Esophagus squamous epithelium (tissue), 5 donors: ENCODE measurements at places on chromosomes 5 and 9.

- no peak for DNase-seq
Measured at GRCh38 chr9:103757062-103757461, 337.0 kb upstream of the SMC2 start.

DNA sequence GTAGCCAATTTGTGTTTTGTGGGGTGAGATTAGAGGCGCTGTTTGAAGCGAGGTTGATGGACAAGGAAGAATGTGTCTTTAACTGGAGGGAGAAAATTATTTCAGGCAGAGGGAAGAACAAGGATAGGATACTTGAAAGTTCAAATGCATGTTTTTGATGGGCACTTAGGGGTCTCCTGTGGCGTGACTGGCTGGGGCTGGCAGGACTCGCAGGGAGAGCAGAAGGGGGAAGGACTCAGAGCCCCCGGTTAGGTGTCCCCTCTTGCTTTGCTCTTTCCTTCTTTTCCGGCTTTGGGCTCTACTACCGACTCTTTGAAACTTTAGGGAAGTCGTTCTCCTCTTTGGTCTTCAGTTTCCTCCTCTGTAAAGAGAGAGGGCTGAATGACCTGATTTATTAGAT is 12.1 kb downstream of the GRAMD2B start:
- DNase-seq: no peak

DNA sequence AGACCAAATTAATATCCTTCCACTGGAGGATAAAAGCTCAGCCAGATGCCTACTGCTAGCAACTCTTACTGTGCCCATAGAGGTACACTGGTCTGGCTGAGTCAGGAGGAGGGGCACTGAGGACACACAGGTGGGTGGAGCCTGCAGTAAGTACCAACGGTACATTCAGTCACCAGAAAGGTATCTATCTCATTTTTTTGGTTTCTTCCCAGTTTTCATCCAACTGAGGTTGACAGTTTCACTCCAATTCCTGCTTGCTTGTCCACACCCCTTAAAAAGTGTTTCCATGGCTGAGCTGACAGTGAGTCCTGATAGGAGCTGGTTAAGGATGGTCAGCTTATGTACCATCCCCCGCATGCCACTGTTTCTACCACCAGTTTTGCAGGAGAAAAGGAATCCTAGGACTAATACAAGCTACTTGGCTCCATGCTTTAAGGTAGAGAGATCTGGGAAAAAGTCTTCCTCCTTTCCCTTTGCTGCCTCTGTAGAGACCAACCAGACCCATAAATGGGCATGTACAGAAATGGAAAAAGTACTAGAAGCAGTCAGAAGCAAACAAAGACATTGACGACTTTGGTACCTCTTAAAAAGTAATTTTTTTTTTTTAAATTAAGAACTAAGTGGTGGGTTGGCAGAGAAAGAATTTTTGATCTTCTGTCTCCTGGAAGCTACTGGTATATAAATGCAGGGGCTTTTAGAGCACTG is 3.2 kb downstream of the ELL2 start:
- no peak for DNase-seq

DNA sequence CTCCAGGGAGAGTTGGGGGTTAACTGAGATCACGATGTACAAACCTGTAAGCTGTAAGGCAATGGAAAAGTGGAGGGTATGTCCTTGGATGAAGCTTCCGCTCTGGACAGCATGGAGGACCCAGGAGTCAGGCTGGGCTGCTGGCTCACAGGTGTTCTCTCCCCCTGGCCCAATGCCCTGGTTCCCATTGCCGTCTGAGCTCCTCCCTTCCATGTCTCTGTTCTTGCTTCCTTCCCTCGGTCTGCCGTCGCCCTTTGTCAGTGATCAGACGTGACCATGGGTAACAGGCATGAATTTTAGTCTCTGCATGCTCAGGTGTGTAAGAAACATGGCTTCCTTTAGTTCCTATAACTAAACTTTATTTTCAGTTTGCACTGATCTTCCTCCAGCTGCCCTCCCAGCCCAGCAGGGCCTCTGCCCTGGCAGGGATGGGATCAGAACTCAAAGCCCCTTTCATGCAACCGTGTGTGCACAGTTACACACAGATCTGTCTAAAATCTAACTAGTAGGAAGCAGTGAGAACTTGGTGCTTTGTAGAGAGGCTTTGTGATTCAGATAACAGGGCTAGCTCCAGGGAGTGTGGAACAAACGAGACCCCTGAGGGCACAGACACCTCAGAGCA is 51.7 kb upstream of the KCNMB1 start:
- DNase-seq: no peak

DNA sequence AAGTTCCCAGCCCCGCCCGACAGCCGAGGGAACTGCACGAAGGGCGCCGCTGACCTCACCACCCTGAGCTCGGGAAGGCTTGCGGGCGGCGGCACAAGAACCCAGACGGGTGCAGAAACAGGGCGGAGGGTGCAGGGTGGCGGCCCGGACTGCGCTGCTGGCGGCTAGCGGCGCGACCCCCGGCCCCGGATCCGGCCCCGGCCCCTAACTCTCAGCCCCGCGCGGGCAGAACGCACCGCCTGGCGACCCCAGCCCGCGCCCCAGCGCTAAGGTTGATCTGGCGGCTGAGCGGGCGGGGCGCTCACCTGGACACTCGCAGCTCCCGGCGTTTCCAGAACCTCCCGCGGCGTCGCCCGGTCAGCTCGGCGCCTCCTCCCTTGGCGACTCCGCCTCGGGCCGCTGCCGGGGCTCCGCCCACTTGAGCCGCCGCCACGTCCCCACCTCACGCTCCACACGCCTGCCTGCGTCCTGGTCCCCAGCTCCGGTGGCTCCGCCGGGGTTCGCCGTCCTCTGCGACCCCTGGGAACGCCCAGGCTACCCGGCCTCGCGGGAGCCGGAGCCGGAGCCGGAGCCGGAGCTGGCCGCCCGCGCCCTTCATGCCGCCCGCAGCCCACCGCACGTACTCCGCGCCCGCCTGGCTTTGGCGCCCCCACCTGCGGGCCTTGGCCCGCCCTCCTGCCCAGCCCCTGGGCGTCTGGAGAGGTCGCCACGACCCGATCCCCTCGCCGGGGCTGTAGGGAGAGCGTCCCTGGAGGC is at the start of gene P4HA2:
Gene P4HA2 (minus strand): TSS at position 369 of the 756 bp plus-strand sequence. CDS start 9,227 bp downstream, outside the sequence.
- no peak for DNase-seq

GRCh38 chr9:68705531-68706362 is 707 bp downstream of the PIP5K1B start:
- no peak for DNase-seq

DNA sequence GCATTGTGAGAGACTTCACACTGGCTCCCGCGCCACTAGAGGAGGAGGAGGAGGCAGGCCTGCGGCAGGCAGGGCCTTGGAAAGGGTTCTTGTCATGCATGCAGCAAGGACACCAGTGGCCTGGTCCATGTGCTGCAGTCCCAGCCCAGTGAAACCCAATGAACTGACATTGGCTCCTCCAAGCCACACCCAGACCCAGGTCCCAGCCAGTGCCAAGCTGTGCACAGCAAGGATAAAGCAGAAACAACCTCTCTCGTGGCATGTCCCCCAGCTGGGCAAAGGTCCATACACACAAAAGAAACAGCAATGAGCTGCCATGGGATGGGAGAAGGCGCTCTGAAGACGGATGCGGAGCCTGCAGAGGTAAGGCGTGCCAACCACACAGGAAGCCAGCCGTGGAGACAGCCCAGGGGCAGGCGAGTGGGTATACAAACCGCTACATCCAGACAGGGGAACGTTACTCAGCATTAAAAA is 89.2 kb downstream of the SEMA4D start:
- no peak for DNase-seq

DNA sequence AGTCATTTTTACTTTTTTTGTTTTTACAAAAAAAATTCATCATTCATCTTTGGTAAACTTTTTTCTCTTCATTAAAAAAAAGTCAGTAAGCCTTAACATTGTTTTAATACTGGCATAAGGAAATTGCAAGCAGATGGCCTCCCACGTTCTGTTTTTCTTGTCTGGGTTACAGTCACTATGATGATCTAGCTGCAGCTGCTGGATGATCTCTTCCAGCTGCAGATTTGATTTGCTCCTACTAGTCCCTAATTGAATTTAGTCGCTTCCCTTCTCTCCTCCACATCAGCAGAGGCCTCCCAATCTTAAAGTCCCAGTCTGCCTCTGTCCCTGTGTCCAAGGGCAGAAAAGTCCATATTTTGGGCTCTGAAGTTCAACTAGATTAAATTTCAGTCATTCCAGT is 106.8 kb upstream of the PTGER4 start:
- no peak for DNase-seq

DNA sequence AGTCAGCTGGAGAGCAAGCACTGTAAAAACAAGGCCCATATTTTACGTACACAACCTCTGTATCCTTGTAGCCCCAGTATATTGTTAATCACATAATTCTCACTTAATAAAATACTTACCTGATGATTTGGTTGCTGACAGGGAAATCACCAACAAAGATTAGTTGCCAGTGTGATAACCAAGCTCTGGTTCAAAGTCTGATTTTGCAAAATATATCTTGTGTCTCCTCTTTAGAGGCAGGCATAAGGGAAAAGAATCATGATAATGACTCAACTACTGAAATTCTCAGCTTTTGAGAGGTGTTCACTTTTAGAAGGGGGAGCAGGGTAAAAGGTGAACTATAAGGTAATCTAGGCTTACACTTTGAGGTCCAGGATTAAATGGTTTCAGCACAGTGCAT is 351.1 kb upstream of the CD180 start:
- no peak for DNase-seq

GRCh38 chr5:161847941-161848391 is at the start of gene GABRA1:
TSS of gene GABRA1 (plus strand) at chr5:161848120. CDS start at chr5:161850811, 2,691 bp downstream.
- DNase-seq: no peak

GRCh38 chr5:81068635-81069034 is 108.5 kb downstream of the RASGRF2 start:
- DNase-seq: no peak

- no peak for DNase-seq
Measured at GRCh38 chr9:4850603-4851310, 58.0 kb downstream of the RCL1 start.

DNA sequence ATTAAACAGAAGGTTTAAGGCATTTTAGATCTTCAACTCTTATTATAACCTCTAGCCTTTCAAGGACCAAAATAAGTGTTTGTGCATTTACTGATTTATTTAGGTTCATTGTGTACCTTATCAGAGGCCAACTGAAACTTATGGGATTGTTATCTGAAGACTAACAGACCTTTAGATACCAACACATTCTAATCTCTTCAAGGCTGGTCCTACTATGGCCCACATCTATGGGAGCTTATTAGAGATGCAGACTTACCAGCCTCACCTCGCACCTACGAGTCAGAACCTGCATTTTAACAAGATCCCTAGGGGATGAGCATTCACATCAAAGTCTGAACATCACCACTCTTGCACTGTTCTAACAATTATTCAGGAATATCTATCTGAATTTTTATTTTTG is 1.9 kb downstream of the IARS1 start:
- DNase-seq: no peak

DNA sequence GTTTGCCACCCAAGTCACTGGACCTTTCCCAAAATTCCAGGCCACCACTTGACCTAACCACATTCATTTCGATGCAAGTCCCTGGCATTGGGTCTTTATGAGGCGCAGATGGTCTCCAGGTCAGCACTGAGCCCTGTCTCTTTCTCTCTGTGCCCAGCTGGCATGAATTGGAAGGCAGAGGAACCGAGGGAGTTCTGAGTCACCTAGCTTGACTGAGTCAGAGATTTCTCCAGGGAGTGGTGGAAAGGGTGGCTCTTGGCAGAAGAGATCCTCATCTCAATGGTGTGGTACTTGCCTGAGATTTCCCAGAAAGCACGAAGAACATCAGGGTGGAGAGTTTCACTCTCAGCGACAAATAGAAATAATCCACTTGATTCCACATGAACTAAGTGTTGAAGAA is 43.8 kb downstream of the WDR36 start:
- DNase-seq: no peak

GRCh38 chr5:178793696-178794095 is 63.2 kb upstream of the ZNF354A start:
- DNase-seq: no peak

- no peak for DNase-seq
Measured at GRCh38 chr5:124675931-124676846, 70.2 kb downstream of the ZNF608 start.

DNA sequence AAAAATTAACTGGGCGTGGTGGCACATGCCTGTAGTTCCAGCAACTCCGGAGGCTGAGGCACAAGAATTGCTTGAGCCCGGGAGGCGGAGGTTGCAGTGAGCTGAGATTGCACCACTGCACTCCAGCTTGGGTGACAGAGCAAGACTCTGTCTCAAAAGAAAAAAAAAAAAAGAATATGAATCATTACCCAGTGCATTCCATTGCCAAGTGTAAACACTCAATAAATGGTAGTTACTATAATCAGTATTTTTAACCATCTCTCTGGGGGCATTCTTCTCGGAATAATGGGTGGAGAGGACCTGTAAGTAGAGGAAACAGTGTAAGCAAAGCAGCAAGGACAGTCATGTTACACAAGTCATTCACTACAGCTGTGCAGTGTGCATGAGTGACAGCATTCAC is 13.8 kb upstream of the RANBP17 start:
- DNase-seq: no peak

DNA sequence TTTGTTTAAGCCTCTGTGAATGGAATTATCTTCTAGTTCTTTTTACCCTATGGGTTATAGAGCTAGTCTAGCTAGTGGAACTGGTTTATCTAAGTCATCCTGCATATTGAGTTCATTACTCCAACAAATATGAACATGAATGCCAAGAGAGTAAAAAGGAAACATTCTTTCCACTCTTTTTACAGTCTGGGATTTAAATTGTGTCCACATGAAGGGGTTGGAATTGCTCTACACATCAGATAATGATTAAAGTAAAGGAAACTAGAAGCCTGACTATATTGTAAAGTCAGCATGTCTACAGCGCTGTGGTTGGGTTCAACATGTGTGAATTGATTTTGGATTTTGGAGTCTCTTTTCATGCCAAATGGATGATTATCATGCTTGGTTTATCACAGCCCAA is 173.1 kb downstream of the CCDC171 start:
- DNase-seq: no peak

DNA sequence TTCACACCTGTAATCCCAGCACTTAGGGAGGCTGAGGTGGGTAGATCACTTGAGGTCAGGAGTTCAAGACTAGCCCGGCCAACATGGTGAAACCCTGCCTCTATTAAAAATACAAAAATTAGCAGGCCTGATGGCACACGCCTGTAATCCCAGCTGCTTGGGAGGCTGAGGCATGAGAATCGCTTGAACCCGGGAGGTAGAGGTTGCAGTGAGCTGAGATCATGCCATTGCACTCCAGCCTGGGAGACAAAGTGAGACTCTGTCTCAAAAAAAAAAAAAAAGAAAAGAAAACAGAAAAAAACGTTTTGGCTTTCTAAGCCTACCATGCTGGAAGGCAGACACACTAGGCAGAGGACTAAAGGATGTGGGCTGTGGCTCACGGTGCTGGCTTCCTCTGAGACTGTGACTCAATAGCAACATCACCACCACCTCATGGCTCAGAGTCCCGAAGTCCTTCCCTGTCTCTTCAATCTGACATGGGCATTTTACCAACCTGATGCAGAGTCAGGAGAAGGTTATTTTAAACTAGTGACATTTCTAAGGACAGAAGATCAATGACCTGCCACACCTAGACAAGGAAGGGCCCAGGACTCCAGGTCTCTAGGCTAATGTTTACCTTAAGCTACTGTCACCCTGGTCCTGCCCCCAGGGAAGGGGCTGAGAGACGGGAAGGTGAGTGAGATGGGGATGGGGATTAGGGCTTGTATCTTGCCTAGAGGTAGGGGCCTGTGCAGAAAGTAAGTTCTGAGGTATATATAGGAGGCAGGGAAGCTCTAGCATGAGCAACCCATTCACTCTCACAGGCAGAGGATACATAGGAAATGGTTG is 3.7 kb downstream of the ECSCR start:
- no peak for DNase-seq

- no peak for DNase-seq
Measured at GRCh38 chr9:128205296-128205944, 2.2 kb downstream of the DNM1 start.
